ENCODE measurements at places on chromosomes 7 and 10. TPM values are rescaled to one million over a fixed set of nuclear protein-coding genes. Genes with fewer than 3 reads are reported as not detected.

GRCh38 chr7:67311901-67312300 lies 315.3 kb downstream of the TYW1 start:
- no peak for DNase-seq
- no peaks in the 10 kb centered on the region for H3K4me1 ChIP-seq
- H3K27ac ChIP-seq, result no peak overlapping the region

DNA sequence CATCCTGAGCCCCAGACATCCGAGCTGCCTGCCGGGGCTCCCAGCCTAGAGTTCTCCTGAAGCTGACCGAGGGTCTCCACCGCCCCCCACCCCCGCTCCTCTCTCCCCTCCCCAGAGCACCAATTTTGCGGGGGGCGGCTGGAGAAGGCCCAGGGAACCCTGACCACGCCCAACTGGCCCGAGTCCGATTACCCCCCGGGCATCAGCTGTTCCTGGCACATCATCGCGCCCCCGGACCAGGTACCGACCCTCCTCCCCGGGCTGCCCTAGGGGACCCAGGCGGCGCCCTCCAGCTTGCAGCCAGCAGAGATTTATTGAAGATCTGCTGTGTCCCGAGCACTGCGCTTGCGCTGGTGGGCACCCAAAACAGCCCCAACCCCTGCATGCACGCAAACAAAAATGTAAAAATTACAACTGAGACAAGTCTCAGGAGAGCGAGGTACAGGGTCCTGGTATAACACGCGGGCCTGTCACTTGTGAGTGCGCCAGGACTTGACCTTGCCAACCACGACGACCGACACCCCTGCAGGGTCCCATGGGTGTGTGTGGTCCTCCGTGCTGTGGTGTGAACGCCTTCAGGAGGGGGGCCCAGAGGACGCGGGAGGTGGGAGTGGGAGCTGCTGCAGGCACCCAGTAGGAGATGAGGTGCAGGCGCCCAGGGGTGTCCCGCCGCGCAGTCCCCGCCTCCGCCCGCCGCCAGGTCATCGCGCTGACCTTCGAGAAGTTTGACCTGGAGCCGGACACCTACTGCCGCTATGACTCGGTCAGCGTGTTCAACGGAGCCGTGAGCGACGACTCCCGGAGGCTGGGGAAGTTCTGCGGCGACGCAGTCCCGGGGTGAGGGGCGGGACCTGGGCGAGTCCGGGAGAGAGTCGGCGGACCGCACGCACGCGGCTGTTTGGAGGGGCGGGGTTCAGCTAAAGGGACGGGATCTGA lies 3.1 kb downstream of the PCOLCE start:
- peaks cover 40% of the 10 kb centered on the region for H3K4me1 ChIP-seq
- H3K4me3 ChIP-seq, result peak overlapping the region; percentile 75
- peak overlapping the region; percentile 71 for H3K27ac ChIP-seq
- H3K27me3 ChIP-seq, result no peaks in the 10 kb centered on the region
- H3K36me3 ChIP-seq, result no peaks in the 10 kb centered on the region

UCMA gene
- total RNA-seq, result not detected

DNA sequence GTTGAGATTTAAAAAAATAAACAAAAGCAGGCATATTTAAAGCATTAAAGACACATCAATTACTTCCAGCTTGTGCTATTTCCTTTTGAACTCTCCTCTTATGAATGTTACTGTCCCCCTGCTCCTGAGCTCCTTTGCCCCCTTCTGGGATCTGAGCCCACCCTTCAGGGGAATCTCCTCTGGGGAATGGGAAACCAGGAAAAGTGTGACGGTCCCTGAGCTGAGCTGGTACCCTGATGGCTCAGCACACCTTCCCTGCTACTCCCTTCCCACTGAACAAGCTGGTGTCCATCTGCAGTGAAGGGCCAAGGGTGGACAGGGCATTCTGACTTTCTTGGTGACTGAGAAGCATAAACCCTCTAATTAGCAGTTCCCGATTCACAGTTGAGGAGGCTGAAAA lies 356.3 kb downstream of the PTEN start:
- H3K27ac ChIP-seq, result no peak overlapping the region
- H3K27me3 ChIP-seq, result no peaks in the 10 kb centered on the region
- no peaks in the 10 kb centered on the region for H3K36me3 ChIP-seq
- DNase-seq, result no peak

PNLIP gene
- total RNA-seq, result not detected

RBP3 gene
- not detected for total RNA-seq

DNA sequence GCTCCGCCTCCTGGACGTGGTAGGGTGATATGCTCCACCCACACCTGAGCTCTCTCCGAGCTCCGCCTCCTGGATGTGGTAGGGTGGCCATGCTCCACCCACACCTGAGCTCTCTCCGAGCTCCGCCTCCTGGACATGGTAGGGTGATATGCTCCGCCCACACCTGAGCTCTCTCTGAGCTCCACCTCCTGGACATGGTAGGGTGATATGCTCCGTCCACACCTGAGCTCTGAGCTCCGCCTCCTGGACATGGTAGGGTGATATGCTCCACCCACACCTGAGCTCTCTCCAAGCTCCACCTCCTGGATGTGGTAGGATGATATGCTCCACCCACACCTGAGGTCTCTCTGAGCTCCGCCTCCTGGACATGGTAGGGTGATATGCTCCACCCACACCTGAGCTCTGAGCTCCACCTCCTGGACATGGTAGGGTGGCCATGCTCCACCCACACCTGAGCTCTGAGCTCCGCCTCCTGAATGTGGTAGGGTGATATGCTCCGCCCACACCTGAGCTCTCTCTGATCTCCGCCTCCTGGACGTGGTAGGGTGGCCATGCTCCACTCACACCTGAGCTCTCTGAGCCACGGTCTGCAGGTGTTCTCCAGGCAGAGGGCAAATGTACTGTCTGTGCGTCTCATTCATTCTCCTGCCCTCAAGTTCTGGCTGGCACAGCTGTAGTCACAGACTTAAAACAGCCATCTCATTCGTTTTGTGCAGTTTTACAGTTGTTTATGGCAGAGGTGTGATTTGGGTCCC lies 252.4 kb downstream of the DIP2C start:
- no peaks in the 10 kb centered on the region for H3K4me1 ChIP-seq
- H3K4me3 ChIP-seq, result no peak overlapping the region
- H3K36me3 ChIP-seq, result peaks cover 6% of the 10 kb centered on the region
- H3K27ac ChIP-seq, result no peak overlapping the region
- DNase-seq, result no peak

SPDYE2 gene
- total RNA-seq, result not detected

DNA sequence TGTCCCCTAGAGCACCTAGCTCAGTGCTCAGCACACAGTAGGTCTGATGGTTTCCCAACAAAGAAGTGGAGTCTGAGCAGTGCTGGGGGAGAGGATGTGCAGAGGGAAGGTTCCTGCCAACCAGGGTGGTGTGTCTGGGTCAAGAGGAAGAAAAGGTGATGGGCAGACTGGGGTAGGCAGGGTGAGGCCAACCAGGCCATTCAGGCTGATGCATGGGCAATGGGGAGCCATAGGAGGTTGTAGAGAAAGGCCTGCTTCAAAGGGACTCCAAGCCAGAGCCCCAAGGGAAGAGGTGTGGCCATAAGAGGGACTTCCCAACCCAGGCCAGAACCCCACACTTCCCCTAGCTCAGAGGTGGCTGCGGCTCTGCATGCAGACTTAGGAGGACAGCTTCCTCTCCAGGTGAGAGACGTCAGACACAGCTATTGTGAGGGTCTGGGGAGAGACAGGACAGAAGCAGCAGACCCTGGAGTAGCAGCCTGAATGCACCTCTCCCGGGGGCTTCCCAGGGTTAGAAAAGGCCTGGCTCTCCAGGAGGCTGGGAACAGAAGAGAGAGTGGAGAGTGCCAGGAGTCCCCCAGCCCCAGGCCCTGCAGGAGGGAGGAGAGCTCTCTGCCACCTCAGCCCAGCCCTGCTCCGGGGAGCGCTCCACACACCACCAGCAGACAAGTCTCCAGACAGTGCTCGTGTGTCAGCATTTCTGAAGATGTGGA lies 87.4 kb upstream of the ZMIZ1 start:
- H3K36me3 ChIP-seq, result no peaks in the 10 kb centered on the region
- peaks cover 29% of the 10 kb centered on the region for H3K4me1 ChIP-seq
- H3K27me3 ChIP-seq, result no peaks in the 10 kb centered on the region
- no peak overlapping the region for H3K27ac ChIP-seq
- no peak overlapping the region for H3K4me3 ChIP-seq
- no peak for DNase-seq

DNA sequence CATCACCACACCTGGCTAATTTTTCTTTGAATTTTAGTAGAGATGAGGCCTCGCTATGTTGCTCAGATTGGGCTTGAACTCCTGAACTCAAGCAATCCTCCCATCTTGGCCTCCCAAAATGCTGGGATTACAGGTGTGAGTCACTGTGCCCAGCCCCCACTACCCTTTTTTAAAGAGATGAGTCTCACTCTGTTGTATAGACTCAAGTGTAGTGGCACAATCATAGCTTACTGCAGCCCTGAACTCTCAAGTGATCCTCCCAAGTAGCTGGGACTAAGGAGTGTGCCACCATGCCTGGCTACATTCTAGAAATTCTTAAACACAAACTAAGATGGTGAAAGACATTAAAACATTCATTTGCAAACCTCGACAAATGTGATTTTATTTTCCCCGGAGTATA lies 12.6 kb downstream of the SYPL1 start:
- H3K27ac ChIP-seq, result no peak overlapping the region
- H3K4me1 ChIP-seq, result peaks cover 56% of the 10 kb centered on the region

DNA sequence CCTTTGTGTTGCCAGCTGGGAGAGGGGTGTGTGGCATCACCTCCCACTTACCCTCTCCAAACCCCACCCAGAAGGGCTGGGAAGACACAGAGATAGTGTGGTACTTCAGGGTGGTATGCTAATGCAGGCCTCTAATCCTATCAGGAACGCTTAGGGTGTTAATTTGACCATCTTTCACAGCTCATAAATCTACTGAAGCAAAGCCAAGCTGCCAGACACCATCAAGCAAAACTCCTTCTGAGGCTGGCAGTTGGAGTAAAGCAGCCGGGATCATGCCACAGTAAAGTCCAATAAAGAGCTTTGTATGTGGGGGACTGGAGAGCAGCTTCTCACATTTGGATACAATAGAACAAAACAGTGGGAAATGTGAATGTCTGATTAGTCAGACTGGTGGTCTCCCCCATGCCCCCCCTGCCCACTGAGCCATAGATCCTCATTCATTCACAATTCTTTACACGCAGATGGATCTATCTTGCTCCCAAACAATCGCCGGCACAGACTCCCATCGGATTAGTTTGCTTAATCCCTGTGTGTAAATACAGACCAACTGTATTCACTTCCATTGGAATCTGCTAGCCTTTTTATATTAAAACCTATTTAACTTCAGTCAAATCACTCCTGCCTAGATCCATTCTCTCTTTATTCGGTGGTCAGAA lies 29.6 kb downstream of the FGFBP3 start:
- H3K27ac ChIP-seq, result no peak overlapping the region
- H3K36me3 ChIP-seq, result no peaks in the 10 kb centered on the region
- no peak for DNase-seq
- H3K4me3 ChIP-seq, result no peak overlapping the region

DNA sequence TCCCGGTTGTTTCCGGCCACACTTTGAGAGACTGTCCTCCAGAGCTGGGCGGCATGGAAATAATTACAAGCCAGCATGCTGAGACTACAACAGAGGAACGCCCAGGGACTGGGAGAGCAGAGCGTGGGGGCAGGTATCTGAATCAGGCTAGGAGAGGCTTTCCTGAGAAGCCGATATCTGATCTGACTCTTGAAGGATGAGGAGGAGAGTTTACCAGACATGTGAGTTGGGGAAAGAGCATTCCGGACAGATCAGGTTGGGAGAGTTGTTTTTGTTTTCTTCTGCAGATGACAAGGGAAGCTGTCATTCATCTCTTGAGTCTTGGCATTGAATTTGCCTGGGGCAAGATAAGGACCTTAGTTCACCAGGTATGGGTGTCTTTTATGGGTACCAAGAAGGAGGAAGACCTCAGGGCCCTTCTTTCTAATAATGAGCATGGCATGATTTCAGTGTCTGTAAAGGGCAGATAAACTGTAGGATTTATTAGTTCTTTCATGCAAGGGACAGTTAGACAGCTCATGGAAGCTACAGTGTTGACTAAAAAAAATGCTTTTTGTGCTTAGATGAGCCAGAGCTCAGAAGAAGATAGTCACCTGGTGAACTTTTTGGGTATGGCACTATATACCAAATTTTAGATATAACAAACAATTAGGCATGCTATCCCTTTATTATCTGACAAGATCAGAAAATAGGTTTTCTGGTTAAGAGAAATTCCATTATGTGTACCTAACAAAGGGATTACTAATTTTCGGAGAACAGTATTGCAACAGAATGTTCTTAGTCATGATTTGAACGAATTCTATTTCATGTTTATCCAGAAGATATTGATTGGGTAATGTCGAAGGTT lies 36.2 kb downstream of the WBP1L start:
- no peaks in the 10 kb centered on the region for H3K36me3 ChIP-seq
- H3K27me3 ChIP-seq, result no peaks in the 10 kb centered on the region
- no peak for DNase-seq

OR2A1 gene
- total RNA-seq, result not detected

WDFY4 gene
- 4.1 TPM for total RNA-seq

DNA sequence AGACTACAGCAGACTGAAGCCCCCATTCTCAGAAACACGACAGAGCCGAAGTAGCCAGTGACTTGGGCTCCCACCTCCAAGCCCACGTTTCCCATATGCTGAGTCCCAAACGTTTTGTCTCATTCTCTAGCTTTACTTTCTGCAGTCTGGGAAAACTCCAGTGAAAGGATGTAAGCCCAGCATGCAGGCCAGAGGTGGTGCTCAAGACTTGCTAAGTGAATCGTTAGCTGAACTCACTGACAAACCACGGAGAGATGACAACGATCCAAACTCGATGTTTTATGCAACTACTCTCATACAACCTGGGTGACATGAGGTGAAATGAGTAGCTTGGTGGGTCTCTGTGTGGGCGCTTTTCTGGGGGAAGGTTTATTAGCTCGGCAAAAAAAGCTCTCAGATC lies 731.8 kb downstream of the SUGCT start:
- H3K27me3 ChIP-seq, result no peaks in the 10 kb centered on the region
- H3K36me3 ChIP-seq, result no peaks in the 10 kb centered on the region
- H3K4me1 ChIP-seq, result no peaks in the 10 kb centered on the region
- no peak for DNase-seq
- H3K4me3 ChIP-seq, result no peak overlapping the region

ZPBP gene
- total RNA-seq, result not detected
